ENCODE measurements at places on chromosomes 1 and 21.

- DNase-seq = no peak
These were observed 1660.8 kb downstream of the PLA2G4A start for GRCh38 chr1:188489336-188490112.

DNA sequence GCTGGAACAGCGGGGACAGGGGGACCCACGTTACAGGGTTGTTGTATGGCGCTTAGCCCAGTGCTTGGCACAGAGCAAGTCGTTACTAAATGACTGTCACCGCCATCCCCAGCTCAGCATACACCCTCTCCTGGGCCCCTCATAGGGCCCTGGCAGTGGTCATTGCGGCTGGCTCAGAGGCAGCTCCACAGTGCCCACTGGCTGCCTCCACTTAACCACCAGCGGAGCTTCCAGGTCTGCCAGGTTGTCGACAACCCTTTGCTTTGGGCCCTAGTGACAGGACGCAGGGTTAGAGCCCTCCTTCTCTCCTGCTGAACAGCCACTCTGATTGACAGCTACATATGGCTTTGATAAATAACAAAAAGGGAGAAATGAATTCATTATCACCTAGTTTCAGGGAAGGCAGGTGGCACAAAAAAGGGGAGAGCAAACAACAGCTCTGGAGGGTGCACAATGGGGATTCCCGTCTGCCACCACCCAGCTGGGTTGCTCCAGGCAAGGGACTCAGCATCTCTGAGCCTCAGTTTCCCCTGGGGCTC is 4.8 kb downstream of the EFHD2 start:
- no peak for DNase-seq

- DNase-seq = no peak
These were observed 92.6 kb downstream of the PCBP3 start for GRCh38 chr21:45736042-45736689.

- no peak for DNase-seq
These were observed 825 bp downstream of the FABP3 start for GRCh38 chr1:31372051-31372450.

DNA sequence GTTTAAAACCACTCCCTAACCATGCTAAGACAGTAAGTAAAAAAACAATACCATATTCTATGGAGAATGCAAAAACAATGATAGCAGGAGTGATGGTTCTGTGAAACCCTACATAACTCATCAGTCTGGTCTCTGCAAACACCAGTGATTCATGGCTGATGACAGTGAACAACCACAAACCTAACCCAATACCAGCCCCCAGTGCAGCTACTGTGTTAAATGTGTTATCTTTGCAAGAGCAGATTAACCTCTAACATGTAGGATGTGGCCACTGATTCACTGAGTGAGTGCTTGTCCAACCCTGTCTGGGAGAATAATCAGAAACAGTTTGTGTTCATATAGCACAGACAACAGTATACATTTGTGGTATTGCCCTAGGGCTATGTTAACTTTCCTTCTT is 100.2 kb upstream of the COG2 start:
- no peak for DNase-seq

DNA sequence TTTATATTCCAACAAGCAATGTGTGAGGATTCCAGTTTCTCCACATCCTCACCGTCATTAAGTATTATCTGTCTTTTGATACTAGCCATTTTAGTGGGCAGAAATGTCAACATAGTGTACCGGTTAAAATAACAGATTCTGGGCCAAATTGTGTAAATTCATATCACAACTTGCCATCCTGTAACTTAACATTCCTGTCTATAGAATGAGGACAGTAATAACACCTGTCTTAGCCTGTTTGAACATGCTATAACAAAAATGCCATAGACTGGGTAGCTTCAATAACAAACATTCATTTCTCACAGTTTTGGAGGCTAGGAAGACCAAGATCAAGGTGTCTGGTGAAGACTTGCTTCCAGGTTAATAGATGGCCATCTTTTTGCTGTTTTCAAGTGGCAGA is 491.1 kb downstream of the PTBP2 start:
- no peak for DNase-seq

DNA sequence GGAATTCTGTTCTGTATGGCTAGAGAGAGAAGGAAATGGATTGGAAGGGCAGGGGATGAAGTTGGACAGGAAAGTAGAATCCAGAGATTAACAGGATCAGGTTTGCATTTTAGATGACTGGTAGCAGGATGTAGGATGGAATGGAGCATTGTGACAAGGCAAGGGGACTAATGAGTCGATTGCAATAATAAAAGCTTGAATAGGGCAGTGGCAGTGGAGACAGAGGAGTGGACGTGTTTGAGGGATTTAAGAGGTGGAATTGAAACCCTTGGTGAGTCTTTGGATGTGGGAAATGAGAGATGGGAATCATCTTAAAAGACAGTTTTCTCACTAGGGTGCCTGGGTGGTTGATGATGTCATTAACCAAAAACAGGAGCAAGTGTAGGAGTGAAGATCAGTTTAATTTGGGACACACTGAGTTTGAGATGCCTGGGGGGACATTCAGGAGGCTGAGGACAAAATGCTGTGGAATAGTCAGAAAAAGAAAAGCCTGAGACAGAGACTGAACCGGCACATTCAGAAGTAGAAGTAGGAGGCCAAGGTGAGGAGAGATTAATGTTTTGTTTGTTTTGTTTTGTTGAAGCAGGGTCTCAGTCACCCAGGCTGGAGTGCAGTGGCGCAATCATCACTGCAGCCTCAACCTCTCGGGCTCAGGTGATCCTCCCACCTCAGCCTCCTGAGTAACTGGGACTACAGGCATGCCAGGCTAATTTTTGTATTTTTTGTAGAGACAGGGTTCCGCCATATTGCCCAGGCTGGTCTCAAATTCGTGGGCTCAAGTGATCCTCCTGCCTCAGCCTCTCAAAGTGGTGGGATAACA is 29.1 kb upstream of the C1orf146 start:
- no peak for DNase-seq

- DNase-seq = no peak
These were observed 272.3 kb downstream of the ADGRL2 start for GRCh38 chr1:82073071-82073470.

DNA sequence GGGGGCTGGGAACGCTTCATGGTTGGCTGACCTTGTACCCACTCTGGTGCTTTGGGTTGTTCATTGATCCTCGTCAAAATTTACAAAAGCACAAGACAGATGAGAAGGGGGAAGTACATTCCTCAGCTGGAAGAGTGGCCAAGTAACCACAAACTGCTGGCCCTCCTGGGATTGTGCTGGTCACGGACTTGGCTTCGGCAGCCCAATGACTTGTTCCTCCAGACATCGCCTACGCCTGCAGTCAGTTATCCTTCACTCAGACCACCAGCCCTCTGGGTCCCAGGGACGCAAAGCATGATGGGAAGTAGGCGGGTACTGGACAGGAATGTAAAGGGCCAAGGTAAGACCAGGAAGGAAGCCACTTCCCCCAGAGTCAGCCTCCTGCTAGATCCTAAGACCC is 53.1 kb downstream of the LMX1A start:
- no peak for DNase-seq

DNA sequence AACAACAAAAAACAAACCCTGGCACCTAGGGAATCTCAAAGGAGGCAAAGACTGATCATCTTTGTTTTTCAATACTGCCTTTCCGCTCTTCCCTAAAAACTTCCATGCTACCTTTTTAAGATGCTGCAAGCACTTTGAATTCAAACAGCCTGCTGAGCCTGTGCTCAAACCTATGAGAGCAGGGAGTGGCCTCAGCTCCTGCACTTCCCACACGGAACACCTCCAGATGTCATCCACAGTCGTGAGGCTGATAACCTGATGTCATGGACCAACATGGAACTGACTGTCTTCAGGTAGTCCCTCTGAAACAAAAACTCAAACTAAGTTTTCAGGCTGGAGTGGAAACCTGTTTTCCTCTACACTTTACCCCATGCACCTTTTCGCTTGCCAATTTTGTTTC is 46.8 kb downstream of the DESI2 start:
- no peak for DNase-seq

DNA sequence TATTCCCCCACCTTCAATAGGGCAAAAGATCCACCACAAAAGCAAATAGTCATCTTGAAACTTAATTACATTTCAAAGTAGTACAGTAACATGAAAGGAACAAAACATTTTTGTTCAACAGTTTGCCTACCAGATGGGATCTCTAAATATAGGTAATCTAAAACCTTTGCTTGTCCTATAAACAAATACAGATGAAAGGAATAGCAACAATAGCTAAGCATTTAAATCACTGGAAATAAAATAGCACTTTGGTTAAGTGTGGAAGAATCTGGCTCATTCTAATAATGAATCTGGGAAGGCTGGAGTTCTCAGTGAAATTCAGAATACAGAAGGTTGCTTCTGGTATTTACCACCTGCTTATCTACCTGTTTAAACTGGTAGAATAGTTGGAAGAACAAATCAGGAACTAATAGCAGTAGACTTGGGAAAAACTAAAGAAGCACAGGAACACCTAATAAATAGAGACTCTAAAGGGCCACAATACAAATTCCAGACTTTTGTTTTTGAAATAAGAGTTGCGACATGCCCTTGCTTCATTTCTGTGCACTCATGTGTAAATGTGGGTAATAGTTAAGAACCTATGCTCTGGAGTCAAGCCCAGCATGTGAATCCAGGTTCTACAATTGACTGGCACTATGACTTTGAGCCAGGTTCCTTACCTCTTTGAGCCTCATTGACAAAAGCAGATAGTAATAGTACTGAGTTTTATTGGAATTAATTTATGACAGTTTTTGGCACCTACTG is 2.3 kb upstream of the LYPLAL1 start:
- no peak for DNase-seq

DNA sequence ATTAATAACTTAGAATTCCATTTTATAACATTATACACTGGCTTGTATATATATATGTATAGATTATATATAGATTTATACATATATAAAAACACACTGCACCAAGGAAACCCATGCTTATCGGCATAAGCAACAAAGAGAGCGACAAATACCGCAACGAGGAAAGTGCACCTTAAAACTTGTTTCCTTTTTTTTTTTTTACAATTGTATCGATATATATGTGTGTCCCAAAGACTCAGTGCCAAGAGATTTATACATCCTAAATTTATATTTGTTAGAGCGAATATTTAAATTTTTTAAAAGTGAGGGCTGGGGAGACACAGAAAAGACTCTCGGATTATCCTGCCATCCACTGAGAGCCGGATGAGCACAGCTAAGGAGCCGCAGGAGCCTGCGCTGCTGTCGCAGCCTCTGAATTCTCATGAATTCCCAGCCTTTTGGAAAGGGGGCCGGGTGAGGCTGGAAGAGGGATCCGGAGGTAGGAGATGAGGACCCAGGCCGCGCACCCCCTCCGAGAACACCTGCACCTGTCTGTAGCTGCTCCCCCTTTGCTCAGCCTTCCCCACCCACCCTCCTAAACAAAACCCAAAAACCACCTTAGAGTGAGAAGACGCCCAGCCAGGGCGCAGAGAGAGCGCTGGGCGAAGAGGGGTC is 5.2 kb downstream of the DMRTA2 start:
- no peak for DNase-seq

GRCh38 chr1:116111524-116112021 is 374 bp downstream of the MAB21L3 start:
- DNase-seq = no peak

- DNase-seq = no peak
These were observed 11.9 kb downstream of the GBP5 start for GRCh38 chr1:89260566-89261255.

GRCh38 chr21:35430260-35430659 is 381.2 kb upstream of the RUNX1 start:
- no peak for DNase-seq

GRCh38 chr1:43511394-43511793 is 19.3 kb upstream of the PTPRF start:
- no peak for DNase-seq

DNA sequence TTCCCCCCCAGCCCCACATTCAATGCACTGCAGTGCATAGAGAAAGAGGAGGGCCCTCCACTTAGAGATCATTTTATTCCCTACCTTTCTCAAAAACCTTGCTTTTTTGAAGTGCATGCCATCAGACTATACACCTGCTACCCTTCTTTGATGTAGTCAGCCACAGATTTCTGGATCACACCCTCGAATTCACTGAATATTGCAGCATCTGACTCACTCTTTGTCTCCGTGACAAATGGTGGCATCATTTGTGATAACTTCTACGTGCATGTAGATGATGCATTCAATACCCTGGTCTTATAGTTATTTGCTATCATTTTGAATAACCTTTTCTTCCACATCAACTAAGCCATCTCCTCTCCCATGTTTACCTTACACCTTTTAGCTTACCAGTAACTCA is 310.3 kb upstream of the SGIP1 start:
- no peak for DNase-seq

GRCh38 chr1:64923294-64923718 is 43.0 kb downstream of the JAK1 start:
- DNase-seq = no peak

GRCh38 chr1:54887665-54888071 is 673 bp upstream of the DHCR24 start:
- DNase-seq = no peak

DNA sequence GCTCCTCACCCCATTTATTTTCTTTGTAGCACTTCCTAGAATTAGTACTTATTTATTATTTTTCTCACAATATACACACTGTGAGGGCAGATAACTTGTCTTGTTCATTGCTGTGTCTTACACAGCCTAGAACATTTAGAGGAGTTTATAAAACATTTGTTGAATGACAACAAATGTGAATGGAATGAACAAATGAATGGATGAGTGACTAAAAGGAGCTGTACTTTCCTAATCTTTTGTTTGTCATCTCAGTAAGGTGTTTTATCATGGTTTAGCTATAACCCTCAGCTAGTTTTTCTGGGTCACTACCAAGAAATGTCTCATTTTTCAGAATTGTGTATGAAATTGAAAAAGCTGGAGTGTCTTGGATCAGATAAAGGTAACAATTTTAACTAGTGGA is 239.3 kb upstream of the KCNK2 start:
- DNase-seq = no peak

GRCh38 chr1:110312188-110313121 is 26.7 kb upstream of the RBM15 start:
- peak; percentile 67 for DNase-seq

All from NCI-H1436 (cell line).